NCI-H1048 (cell line): ENCODE measurements at places on chromosomes 16 and 17.

DNA sequence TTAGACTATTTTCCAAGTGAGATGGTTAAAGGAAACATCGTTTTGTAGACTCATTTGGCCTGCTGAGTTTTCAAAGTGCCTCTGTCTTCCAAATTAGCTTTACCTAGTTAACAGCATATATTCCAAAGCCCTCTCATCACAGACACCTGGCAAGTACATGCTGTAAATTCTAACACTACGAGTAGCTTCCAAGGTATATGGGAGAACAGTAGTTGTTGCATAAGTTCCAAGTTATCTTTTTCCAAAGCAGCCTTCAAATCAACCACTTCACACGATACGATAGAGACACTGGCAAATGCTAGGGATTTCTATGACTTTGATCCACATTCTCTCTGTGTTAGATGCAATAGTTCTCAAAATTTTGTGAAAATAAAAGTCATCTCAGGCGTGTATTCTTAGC is 299.3 kb downstream of the CNTNAP4 start:
- no peak for DNase-seq

GRCh38 chr16:396605-397004 is 394 bp upstream of the NME4 start:
- no peak for DNase-seq

DNA sequence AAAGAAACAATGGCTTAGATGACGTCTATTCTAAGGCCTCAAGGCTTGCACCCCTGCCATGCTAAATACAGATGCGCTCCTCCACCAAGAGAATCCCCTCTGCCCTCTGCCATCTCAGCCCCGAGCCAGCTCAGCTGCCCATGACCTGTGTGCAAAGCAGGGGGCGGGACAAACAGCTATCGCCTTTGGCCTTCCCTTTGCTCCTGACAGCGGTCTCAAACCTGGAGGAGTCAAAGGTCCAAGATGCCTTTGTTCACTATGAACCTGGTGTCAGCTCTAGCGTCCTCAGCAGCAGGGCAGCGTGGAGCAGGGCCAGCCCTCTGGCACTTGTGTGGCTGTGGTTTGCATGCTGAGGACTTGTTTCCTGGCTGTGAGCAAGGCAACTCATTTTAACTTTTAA is 12.3 kb downstream of the SLX4 start:
- DNase-seq = no peak

- no peak for DNase-seq
These were observed 2.8 kb downstream of the WNK4 start for GRCh38 chr17:42783062-42783790.

- no peak for DNase-seq
These were observed 5.3 kb upstream of the HS3ST6 start for GRCh38 chr16:1923299-1924034.

DNA sequence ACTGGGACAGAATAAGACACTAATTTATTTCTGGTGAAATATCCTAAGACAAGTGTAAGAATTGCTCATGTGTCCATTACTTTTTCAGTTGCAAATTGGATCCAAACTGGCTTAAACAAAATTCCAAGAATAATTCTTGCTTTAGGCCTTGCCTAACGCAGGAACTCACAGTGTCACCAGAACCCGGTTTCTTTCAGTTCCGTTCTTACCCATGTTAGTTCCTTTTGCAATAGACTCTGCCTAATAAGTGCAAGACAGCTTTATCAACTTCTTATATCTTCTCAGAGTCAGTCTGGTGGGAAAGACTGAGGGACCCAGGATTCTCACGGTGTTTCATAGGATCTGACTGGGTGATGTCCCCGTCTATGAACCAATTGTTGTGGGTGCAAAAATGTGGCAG is 24.7 kb downstream of the GDE1 start:
- no peak for DNase-seq

DNA sequence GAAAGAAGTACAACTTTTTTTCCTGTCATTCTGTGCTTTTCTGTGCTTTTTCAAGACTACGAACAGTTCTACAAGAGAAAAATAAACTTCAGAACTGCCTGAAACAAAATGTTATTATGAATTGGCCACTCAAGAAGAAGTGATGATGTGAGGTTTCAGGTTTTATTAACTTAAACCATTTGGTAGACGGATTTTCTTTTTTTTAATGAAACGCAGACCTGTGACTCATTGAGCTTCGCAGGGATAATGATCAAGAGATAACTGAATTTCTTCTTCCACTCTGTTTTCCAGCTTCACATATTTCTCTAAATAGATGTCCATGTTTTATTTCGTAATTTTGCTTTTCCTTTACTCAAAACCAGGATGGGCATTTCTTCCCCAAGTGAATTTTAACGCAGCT is 32.7 kb downstream of the AIPL1 start:
- DNase-seq = no peak

- DNase-seq = no peak
These were observed 37.4 kb upstream of the IL21R start for GRCh38 chr16:27364493-27365141.

DNA sequence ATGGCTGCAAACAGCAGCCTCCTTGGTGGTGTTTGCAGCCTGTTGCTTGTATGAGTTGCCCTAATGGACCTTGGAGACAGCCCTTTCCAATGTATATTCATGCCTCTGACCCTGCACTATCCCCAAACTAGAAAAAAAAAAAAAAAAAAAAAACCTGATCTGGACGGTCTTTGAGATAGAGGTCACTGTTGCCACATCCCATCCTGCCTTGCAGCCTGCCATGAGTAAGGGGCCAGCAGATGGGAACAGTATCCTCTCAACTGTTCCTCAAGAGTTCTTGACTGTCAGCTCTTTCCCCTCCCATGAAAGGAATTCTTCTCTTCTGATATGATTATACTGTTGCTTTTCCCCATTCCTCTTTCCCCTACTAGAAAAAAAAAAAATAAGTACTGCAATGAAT is 152.4 kb downstream of the SSH2 start:
- DNase-seq = no peak

- DNase-seq = no peak
These were observed 276.5 kb upstream of the XYLT1 start for GRCh38 chr16:17747081-17747756.

DNA sequence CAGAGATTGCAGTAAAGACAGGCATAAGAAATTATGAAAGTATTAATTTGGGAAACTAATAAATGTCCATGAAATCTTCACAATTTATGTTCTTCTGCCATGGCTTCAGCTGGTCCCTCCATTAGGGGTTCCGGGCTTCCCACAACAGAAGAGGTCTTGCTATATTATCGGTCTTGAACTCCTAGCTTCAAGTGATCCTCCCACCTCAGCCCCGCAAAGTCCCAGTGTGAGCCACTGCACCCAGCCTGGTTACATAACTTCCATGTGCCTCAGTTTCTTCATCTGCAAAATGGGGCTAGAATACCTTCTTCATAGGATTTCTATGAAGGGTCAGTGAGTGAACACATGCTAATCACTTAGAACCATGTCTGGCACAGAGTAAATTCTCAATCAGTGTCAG is 13.5 kb upstream of the ITGAM start:
- no peak for DNase-seq

DNA sequence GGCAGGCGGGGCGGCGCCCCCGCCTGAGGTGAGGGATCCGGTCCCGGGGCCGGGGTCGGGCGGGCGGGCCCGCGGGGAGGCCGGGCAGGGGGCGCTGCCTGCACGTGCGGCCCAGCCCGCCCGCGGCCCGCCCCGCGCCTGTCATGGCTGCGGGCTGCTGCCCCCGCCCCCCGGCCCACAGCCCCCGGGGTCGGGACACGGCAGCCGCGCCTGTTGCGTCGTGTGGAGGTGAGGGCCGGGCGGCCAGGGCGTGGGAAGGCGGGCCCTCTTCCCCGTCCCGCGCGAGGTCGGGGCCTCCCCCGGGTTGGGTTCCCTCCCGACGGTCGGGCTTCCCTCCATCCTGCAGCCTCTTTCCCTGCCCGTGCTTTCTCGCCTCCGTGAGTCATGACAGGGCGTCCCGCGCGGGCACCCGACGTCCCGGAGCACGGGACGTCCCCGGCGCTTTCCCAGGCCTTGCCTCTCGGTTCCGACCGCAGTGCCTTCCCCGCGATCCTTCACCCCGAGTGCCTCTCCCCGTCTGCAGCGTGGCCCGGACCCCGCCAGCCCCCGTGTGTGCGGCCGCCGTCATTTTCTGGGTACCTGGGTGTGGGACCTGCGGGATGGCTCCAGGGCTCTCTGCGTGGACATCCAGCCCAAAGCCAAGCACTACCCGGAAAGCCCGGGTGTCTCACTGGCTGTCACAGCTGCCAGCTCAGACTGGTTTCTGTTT is 76.7 kb downstream of the CHD9 start:
- DNase-seq = no peak

- DNase-seq = no peak
These were observed 106.7 kb downstream of the TTC19 start for GRCh38 chr17:16106161-16106891.

- no peak for DNase-seq
These were observed 15.7 kb upstream of the RNF43 start for GRCh38 chr17:58432806-58433573.

- DNase-seq = no peak
These were observed 36.6 kb upstream of the NACA2 start for GRCh38 chr17:61627658-61628057.
